ENCODE measurements at places on chromosomes 2 and 18. TPM values are rescaled to one million over a fixed set of nuclear protein-coding genes. Genes with fewer than 3 reads are reported as not detected.

- no peak for DNase-seq
Measured at GRCh38 chr2:86383844-86384243, 46.4 kb upstream of the REEP1 start.

DNA sequence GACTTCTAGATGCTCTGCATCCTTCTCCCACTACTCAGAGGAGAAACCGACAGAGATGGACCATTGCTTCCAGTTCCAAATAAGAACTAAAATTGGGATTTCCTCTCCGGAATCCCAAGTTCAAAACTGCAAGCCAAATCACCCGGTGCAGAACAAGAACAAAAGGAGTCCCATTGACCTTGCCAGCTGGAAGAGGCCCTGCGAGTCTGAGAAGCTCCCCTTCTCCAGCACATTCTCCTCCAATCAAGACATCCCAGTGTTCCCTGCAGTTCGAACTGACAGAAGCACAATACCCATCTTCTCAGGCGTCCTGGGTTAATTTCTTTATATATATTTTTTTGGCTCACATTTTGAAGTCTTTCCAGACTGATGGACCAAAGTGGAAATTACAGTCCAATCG lies 195.3 kb upstream of the MEIS1 start:
- peak; percentile 50 for DNase-seq

- no peak for DNase-seq
Measured at GRCh38 chr18:3255611-3256165, 6.2 kb upstream of the MYL12B start.

DNA sequence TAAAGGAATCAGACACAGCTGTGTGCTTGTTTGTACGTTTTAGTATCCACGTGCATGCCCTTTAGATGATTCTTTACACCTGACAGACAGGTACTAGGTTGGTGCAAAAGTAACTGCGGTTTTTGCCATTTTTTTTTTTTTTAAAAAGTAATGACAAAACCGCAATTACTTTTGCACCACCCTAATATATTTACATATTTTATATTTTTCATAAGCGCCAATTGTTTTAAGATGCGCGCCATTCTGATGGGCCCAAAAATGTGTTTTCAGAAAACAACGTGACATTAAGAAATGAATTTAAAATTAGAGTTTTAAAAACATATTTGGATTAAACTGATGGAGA lies 972 bp upstream of the COBLL1 start:
- DNase-seq: no peak

GRCh38 chr2:73225513-73226360 lies 7.3 kb downstream of the PRADC1 start:
- DNase-seq: no peak

- DNase-seq: no peak
Measured at GRCh38 chr2:73134471-73134870, 21.7 kb upstream of the RAB11FIP5 start.

DNA sequence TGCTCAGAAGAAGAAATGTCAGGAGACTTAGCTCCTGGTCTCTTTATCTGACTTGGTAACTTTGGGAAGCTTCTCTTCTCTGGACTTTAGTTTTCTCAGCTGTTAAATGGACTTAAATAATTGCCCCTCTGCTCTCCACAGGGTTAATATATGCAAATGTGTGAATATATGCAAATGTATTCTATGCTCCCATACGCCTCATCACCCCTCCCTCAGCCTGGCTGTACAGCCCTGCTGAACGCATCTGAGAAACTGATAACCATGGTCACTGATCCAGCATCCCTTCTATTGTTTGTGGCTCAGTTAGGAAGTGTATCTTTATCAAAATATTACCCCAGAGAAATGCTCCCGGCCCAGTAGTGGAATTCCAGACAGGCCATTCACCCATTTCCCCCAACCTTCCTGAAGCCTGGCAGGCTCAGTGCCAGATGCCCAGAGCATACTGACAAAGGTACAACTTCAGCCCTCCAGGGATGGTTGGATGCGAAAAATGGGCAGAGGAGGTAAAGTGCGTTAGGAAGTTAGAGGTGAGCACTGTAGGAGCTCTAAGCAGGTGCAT lies 103.4 kb downstream of the DYSF start:
- no peak for DNase-seq

DNA sequence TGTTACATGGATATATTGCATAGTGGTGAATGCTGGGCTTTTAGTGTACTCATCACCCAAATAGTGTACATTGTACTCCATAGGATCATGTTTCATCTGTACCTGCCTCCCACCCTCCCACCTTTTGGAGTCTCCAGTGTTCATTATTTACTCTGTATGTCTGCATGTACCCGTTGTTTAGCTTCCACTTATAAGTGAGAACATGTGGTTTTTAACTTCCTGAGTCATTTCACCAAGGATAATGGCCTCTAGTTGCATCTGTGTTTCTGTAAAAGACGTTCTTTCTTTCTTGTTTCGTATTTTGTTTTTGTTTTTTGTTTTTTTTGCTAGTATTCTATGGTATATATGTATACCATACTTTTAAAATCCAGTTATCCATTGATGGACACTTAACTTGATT lies 107.5 kb downstream of the MSTN start:
- no peak for DNase-seq

DNA sequence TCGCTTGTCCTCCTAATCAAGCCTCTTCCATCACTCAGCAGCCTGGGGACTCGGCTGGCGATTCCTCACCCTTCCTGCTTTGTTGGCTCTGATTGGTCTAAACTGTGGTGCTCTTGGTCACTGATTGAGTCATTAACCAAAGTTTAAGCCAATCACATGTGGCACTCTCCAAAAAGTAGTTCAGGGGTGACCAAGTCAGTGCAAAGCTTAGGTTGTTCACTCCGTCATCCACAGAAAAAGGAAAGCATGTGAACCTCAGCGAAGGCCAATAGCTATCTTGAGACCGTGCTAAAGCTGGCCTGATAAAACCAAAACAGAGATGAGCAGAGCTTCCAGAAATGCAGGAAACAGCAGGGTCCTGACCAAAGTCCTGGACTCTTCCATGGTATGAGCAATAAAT lies 4.9 kb downstream of the ALPK2 start:
- no peak for DNase-seq

DNA sequence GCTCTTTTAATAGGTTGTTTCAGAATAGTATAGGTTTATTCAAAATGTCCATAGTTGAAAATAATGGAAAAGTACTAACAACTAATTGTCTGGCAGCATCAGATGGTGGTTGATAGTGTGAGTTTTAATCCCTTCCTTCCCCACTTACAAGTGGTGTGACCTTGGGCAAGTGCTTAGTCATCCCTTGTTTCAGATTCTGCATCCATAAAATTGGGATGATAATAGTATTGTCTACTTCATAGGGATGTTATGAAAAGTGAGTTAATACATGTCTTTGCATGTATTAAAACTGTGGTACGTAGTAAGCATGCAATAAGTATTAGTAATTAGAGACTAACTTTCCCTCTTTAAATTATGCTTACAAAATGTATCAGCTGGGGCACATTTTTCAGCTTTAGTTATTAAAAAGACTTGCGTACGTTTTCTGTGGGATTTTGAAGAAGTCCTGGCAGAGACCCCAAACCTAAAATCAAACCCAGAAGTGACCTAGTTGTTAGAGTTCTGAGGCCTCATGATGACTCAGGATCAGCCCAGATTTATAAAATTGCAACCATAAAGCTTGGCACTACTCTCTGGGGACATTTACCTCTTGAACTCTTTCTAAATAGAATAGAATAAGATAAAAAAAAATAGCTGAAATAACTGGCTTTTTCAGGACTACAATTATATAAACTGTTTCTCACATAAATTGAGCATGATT lies 8.6 kb downstream of the ITGA4 start:
- DNase-seq: no peak

- DNase-seq: no peak
Measured at GRCh38 chr18:5639131-5639530, 95.3 kb upstream of the EPB41L3 start.

GRCh38 chr2:5176764-5177163 lies 515.4 kb upstream of the SOX11 start:
- no peak for DNase-seq

DNA sequence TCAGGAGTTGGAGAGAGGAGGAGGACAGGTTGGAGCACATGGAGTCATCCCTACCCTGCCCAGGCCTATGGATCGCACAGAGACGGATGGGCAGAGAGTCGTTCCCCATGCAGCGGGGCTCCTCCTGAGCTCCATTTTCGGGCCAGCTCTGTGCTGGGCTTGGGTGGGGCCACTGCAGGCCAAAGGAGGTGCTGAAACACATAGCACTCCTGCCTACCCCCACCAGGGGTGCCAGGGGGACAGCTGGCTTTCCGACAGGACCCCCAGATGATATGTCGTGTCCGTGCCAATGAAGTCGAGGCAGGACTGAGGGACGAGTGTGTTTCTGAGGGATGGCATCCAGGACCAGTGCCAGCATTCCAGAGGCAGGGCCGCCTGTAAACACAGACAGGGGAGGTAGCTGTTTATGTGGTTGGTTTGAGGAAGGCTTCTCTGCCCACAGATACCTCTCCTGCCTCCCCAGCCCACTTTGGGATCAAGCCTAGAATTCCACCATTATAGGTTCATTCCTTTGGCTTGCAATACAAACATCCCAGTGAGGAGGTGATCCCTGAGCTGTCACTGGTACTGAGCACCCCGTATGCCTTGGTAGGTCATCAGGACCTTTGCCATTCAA lies 116.6 kb downstream of the GLI2 start:
- no peak for DNase-seq

DNA sequence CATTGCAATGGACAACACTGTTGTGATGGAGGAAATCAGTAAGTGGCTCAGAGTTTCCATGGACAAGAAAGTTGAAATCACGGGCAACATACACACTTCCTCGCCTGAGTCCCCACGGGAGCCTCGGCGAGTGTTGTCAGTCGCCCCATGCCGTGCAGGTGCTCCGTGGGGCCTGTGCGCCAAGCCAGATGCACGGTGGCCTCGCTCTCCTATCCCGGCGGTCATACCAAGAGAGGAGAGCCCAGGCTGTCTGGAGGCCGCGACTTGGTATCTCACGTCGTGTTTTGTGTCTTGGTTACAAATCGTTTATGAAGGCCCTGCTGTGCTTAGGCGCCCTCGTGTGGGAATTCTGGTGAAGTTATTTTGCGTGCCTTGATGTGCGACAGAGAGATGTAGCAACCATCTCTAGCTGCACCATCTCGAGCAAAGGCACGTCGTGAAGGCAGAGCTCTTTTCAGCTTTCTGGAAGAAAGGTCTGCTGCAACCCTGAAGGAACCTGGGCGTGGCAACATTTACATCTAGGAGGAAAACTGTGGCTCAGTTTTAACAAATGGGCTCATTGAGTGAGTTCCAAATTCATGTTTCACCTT lies 21.8 kb downstream of the ATG4B start:
- peak; percentile 73 for DNase-seq

DNA sequence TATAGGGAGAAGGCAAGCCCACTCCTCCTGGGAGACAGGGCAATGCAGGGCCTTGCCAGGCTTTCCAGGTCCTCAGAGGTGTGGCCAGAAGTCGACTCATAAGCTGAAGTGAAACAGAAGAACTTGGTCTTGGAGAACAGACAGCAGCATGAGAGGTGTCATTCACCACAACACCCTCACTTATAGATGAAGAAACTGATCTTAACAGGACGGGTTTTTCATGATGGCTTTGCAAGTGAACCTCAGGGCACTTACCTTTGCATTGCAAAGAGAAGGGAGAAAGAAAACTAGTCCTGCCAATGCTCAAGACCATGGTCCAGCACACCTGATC lies 198.8 kb downstream of the CYRIA start:
- DNase-seq: no peak

- no peak for DNase-seq
Measured at GRCh38 chr2:110764931-110765330, 32.6 kb downstream of the ACOXL start.

DNA sequence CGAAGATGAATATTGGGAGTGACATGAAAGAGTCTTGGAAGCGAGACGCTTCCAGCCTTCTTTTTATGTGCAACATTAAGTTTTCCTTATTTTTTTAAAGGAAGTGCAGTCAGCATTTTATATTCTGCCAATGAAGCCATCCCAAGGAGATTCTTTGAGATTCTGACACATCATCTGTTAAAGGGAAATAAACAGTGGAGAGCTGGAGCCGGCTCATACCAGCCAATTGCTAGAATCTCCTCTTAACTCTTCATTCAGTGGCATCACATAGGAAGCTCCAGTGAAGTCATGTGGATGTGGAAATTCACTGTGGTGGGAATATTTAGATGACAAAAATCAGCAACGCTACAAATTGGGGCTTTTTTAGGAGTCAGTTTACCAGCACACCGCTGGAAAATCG lies 23.7 kb upstream of the GPR39 start:
- no peak for DNase-seq

DNA sequence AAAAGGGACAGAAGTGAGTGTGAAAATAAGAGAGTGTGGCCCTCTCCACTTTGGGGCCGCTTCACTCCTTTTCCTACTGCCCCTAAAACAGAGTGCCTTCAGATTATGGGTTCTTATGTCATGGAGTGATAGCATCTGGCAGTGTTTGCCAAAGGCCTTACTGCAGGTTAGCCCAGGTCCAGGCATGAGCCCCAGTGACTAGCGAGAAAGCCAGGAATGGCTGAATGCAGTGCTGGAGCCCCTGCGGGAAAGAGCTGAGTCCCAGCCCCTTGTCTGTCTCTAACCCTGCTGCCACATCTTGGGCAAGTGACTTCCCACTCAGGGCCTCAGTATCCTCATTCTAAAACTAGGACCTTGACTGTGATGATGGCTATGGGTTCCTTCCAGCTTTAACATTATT lies 6.0 kb downstream of the IGFBP5 start:
- no peak for DNase-seq

DNA sequence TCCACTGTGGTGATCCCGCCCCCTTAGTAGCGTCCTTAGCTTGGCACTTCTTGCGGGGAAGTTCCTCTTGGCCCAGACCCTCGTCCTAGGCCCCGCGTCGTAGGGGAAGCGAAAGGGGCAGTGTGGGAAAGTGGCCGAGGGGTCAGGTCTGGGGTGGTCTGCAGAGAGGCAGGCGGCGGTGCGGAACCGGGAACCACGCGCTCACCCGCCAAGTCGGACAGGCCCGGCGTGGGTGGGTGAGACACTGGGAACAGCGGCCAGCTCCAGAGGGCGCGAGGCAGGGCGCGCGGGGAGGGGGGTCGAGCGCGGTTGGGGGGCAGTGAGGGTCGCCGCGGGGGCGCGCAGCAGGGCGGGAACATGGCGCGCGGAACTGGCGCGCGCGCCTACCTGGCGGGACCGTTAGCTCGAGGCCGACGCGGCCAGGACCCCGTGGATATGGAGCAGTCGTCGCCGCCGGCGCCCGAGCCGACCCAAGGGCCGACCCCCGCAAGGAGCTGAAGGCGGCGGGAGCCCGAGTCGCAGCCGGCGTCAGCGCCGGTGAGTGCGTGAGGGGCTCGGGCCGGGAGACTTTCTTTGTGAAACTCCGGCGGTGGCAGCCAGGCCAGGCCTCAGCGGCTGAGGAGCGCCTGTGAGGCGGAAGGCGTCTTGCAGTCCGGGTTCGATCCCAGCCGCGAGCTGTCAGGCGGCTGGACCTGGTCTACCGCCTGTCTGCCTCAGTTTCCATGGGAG lies 2896.7 kb upstream of the TEKT4 start:
- no peak for DNase-seq

Gene LRRC30
- not detected for total RNA-seq

Gene FHL2
- total RNA-seq: 1,567 TPM

Gene STARD6
- total RNA-seq: not detected

Gene CXCR4
- total RNA-seq: 2.0 TPM

Gene MALL
- total RNA-seq: 9.9 TPM

Gene GPR39
- total RNA-seq: not detected

Gene SAP130
- total RNA-seq: 13.0 TPM

Gene CD8B2
- not detected for total RNA-seq

Gene PID1
- total RNA-seq: 7.1 TPM

Gene C2orf72
- 0.05 TPM for total RNA-seq

Gene CNTNAP5
- not detected for total RNA-seq

Gene SCN1A
- total RNA-seq: 0.59 TPM

Gene IL1B
- total RNA-seq: 0.30 TPM
